T1000 (cell line): ENCODE measurements at places on chromosomes 3 and 15.

GRCh38 chr15:85380812-85381642 lies 624 bp downstream of the AKAP13 start:
- DNase-seq, result no peak

- DNase-seq, result no peak
These were observed 27.8 kb upstream of the UBL7 start for GRCh38 chr15:74488776-74489175.

DNA sequence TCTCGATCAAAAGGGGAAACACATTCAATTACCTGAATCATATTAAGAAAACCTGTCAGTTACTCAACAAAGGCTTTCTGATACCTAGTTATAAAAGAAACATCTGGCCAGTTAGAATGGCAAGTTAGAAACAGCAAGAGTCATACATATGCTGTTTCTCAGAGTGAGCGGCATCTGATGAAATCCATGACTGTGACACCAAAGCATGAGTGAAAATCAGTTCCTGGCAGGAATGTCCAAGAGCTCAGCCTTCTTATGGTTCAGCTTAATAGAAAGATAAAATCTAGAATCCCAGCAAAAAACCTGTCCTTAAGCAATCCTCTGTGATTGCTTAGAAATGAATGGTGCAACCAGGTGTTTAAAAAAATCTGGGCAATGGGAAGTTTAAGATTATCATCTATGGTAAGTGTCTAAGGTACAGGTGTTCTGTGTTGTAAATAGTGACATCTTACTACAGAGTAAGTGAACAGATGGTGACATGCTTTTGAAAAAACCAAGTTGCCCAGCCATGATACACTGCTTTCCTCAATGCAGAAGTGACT lies 18.8 kb downstream of the B4GALT4 start:
- DNase-seq, result no peak

DNA sequence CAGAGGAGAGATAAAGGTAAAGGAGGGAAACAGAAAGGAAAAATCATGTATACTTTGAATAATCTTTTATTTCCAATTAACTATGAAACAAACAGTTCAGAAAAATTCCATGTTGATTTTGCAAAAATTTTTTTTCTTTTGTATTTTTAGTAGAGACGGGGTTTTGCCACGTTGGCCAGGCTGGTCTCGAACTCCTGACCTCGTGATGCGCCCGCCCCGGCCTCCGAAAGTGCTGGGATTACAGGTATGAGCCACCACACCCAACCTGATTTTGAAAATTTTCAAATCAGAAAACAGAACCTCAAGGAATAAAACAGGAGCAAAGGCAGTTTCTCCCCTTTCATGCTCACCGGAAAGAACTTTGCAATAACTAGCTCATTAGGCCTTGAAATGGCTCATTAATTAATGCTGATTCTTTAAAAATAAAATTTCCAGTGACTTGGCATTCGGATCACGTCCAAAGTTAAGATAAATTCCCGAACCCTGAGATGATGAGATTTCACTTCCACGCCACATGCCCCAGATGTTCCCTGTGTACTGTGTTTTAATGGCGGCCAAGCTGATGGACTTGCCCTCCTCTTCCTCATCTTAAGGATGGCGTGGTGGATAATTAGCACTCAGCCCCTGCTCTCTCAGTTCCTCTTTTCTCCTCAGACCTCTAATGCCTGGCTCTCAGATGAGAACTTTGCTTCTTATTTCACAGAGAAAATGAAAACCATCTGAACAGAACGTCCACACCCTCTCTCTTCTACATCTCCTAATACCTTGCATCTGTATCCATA lies 10.8 kb downstream of the BCL2L10 start:
- DNase-seq, result no peak

DNA sequence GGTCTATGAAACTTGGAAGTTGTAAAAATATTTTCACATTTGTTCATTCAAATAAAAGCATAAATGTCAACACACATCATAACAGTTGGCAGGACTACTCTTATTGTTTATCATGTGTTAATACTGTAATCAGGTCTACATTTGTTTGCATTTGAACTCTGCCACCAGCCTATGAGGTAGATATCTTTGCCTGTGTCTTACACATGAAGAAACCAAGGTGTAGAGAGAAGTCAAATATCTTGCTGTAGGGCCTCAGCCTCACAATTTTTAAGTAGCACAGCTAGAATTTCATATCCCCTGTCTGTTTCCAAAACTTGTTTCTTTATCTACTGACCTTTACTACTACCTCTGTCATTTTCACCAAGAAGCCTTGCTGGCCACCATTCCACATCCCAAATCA lies 161.9 kb downstream of the ZIC4 start:
- no peak for DNase-seq

DNA sequence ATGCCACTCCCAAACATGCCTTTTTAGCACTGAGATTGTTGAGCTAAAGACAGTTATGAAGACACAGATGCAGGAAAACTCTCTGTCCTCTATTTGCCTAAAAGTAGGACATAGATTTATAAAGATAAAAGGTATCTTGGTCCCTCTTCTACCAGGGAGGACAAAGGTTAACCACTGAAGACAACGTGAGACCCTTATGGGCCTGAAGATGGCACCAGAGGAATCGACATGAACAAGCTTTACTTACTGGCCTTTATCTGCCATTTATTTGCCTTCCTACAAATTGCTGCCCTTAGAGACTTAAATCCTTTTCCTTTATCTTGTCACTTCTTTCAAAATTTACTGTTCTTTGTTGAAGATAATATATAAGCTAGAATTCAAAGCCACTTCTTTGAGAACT lies 109.7 kb upstream of the FAM3D start:
- DNase-seq, result no peak

GRCh38 chr3:100813828-100814227 lies 104.5 kb downstream of the TFG start:
- no peak for DNase-seq

DNA sequence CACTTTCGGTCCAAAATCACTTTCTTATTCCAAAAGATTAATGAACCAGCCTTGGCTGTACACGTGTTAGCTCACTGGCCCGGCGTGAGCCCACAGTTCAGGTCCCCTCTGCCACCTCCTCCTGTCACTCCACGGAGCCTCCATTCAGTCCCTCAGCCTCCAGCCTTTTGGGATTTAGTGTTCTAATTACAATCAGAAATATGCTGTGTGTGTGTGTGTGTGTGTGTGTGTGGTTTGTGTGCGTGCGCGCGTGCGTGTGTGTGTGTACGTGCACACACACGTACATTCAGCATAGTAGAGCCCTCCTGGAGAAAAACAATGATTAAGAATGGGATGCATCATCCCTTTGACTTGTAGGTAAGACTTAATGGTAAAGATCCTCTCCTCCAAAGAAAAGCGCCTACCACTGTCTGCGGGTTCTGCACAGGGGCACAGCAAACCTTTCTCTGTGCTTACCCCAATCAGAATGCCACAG lies 801 bp downstream of the CA12 start:
- no peak for DNase-seq

GRCh38 chr15:45376967-45377608 lies 1.3 kb downstream of the GATM start:
- DNase-seq, result no peak

GRCh38 chr3:194326192-194326967 lies 24.7 kb downstream of the CPN2 start:
- no peak for DNase-seq

- no peak for DNase-seq
These were observed 63.7 kb downstream of the KLF15 start for GRCh38 chr3:126293370-126294082.

- no peak for DNase-seq
These were observed 17.6 kb downstream of the MUC13 start for GRCh38 chr3:124916837-124917409.

- no peak for DNase-seq
These were observed 630 bp downstream of the CACNA2D2 start for GRCh38 chr3:50502584-50503423.

DNA sequence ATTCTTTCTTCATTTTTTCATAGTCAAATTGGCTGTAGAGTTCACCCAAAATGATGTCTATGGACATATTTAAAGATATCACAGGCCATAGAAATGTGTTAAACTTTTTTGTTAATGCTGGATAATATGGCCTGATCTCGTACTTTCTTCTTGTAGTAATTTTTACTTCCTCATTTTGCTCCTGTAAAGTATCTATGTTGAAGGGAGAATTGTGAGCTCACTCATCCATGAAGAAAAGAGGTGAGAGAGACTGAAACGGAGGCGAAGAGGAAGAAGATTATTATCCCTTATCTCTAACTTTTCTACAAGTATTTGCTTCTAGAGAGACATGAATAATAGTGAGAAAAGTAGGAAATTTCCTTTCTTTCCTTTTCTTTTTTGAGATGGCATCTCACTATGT lies 613.8 kb upstream of the TBL1XR1 start:
- DNase-seq, result no peak

DNA sequence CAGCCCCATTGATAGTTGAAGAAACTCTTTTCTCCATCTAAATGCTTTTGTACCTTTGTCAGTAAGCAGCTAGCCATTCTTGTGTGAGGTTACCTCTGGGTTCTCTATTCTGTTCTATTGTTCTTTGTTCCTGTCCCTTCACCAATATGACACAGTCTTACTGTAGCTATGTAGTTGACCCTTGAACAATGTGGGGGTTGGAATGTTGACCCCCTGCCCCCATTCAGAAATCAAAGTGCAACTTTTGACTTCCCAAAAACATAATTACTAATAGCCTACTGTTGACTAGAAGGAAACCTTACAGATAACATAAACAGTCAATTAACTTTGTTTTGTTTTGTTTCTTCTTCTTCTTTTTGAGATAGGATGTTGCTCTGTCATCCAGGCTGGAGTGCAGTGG lies 18.7 kb downstream of the KLHL18 start:
- no peak for DNase-seq

DNA sequence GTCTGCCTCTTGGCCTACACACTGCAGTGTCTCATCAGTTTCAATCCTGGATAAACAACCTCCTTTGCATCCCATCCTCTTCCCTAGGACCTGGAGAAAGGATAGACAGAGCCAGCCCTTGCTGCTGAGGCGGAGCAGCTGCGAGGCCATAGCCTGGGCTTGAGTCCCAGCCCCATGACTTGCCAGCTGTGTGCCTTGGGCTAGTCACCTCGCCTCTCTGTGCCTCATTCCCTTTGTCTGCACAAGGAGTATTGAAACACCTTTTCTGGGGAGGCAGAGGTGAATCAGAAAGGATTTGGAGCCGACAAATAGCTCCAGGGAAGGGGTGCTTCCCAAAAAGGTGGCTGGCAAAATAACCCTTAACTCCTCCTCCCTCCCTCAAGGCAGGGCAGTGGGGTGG lies 65.0 kb upstream of the SLC6A1 start:
- DNase-seq, result no peak

DNA sequence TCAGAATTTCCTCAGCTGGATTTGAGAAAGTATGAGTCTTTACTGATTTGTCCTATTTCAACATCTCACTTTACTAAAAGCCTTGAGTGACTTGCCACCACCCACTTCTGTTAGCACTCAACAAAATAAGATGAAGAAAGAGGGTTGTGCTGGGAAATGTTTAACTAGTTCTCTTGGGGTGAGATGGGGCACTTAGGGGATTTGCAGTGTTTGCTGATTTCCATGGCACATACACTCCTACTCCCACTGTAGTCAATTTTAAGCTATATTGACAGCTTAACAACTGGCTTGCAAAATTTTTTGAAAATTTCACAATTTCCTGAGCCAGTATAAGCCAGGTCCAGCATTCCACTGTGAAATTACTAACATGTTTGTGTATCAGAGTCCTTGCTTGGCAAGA lies 463.1 kb upstream of the ARHGEF26 start:
- DNase-seq, result no peak

DNA sequence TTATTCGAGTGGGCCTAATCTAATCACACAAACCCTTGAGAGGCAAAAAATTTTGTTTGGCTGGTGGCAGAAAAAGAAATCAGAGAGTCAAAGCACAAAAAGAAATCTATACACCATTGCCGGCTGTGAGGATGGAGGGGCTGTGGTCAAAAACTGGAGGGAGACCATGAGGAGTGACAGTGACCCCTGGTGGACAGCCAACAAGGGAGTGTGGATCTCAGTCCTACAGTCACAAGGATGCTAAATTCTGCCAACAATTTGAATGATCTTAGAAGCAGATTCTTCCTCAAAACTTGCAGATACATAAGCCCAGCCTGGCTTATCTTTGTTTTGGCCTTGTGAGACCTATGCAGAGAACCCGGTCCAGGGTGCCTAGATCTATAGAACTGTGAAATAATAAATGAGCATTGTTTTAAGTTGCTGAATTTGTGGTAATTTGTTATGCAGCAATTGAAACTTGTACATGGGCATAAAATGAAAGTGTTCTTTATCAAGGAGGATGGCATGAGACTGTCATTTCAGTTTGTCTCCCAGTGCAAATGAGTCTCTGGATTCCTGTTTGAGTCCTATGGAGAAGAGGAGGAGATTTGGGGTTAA lies 103.0 kb upstream of the ARHGEF26 start:
- DNase-seq, result no peak

DNA sequence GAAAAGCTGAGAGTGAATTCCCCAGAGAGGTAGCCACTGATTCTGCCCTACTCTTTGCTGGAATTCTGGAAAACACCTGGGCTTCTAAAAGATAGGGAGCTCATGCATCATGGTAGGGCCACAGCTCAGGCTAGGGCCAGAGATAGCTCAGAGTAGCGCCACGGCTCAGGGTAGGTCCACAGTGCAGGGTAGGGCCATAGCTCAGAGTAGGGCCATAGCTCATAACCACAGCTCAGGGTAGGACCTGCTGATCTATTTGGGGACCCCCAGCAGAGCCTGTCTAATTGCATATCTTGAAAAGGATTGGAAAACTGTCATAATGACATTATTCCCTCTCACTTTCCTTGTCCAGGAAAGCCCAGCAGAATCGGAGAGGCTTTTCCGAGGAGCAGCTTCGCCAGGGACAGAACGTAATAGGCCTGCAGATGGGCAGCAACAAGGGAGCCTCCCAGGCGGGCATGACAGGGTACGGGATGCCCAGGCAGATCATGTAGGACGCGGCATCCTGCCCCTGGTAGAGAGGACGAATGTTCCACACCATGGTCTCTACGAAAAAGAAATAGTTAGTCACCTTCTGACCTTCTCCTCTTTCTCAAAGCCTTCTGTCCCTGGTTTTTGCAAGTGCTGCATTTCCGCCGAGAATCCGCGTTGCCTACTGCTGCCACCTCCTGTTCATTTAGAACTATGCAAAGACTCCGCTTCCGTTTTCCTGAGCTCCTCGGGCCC lies 14.5 kb downstream of the TAGLN3 start:
- peak; percentile 14 for DNase-seq

DNA sequence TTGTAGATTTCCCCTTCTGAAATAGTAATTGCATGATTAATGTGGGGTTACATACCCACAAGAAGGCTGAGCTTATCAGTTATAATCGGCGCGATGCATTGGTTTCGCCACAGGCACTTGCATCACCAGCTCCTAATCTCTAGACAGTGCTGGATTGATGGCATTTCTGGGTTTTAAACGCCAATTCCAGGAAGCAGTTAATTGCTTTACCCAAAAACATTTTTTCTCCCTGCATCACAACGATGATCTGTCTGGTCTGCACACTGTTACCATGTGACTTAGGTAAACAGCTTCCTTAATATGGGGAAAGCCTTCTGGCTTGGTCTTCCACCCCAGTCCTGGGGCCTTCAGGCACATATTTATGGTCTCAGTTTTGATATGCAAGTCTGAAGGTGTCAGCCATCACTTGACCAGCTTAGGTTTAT lies 70.0 kb upstream of the HEG1 start:
- DNase-seq, result peak; percentile 60

- no peak for DNase-seq
These were observed 48.3 kb downstream of the EXD1 start for GRCh38 chr15:41182266-41182665.
